ENCODE measurements at places on chromosomes 3 and 15.
A peak's percentile ranks its signal among the peaks of the same experiment; 100 is the strongest.

DNA sequence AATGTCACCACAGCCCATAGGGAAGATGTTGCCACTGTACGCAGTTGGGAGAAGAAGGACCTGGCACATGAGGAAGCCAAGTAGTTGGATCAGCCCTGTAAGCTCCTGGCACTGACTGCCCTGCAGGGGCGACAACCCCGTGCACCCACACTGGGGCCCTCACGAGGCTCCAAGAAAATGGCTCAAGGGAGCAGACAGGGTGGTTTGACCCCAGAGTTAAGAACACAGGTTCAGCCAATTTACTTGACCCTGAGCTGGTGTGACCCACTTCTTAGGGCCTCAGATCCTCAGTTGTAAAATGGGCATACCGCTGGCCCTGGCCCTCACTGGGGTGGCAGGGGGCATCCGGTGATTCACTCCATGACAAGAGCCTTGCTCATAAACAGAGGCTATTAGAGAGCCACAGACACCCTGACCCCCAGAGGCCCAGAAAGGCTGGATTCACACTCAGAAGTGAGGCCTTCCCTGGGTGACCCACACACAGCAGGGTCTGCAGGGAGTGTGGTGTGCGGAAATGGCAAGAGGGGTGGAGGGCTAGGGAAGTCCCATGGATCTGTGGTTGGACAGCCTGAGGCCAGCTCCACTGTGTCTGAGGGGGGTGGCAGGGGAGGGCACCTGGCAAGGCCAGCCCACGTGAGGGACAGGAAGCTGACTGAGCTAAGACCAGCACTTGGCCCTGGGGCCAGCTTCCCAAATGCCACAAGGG is 1.7 kb upstream of the HHATL start:
- DNase-seq = no peak

DNA sequence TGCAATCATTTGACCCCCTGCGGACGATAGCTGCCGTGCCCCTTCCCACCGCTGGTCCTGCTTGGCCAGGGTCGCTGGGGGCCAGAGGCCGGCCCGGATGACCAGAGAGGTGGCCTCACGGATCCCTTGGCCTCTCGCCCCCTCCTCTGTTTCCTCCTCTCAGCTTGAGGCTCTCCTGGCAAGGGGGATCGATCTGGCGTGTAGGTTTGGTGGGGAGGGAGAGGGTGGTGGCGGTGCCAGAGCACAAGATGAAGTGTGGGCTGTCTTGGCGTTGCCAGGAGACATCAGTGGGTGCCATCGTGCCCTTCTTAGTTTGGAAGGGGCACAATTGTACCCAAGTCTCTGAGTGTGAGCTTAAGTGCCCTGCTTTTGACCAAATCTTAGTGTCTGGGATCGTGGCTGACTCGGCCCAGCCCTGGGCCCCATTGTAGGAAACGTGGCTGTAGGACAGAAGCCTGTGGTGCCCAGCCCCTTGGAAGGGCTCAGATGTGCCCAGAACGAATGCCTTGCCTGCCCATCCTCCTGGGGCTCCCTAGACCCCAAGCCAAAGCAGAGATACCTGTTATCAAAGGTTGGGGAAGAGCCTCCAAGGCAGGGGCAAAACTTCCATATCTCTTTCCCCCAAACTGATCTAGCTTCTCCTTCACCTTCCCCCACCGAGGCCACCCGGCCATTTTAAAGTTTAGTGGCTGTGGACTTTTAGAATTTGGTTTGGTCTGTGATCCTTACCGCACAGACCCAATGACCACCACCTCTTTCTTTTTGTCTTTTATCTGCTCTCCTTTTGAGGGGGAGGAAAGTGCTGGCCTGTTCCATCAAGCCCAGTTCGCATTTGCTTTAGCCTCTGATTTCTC is 14.4 kb downstream of the NR2F2 start:
- no peak for DNase-seq

- no peak for DNase-seq
Measured at GRCh38 chr15:57932348-57932747, 133.2 kb downstream of the ALDH1A2 start.

DNA sequence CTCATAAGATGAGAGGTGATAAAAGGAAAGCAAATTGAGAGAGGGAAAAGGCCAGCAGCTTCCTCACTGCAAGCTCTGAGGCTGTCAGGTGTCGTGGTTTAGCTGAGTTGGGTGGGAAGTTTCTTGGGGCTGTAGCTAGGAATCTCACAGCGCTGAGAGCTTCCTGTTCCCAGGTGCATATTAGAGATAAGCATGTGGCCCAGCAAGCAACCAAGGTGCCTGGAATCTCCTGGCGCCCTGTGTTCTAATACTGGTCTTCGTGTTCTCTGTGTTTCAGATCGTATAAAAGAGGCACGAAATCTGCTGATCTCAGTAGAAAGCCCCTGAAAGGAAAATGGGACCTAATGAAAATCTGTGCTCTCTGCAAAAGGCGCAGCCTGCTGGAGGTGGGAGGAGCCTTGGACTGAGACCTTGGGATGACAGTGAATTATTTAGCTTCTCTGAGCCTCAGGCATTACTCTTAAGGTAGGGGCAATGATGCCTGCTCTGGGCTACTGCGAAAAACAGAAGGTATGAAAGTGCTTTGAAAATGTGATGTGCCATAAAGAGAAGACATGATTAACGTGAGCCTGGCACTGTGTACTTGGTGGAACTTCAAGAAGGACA is 499.9 kb downstream of the TBL1XR1 start:
- DNase-seq = no peak

- no peak for DNase-seq
Measured at GRCh38 chr3:14823910-14824629, 5.3 kb downstream of the FGD5 start.

GRCh38 chr3:179653096-179653797 is 407 bp downstream of the USP13 start:
- DNase-seq = peak; percentile 87

GRCh38 chr3:159941038-159942000 is 47.3 kb upstream of the IL12A start:
- DNase-seq = no peak

Data from Right ventricle myocardium inferior (tissue), 1 donor.